DMS153 (cell line): ENCODE measurements at places on chromosomes 2 and 18.

- no peak for DNase-seq
Observed at GRCh38 chr2:95260028-95261023, 13.9 kb upstream of the PROM2 start.

GRCh38 chr2:102999958-103000357, 238.1 kb downstream of the TMEM182 start:
- DNase-seq: no peak

DNA sequence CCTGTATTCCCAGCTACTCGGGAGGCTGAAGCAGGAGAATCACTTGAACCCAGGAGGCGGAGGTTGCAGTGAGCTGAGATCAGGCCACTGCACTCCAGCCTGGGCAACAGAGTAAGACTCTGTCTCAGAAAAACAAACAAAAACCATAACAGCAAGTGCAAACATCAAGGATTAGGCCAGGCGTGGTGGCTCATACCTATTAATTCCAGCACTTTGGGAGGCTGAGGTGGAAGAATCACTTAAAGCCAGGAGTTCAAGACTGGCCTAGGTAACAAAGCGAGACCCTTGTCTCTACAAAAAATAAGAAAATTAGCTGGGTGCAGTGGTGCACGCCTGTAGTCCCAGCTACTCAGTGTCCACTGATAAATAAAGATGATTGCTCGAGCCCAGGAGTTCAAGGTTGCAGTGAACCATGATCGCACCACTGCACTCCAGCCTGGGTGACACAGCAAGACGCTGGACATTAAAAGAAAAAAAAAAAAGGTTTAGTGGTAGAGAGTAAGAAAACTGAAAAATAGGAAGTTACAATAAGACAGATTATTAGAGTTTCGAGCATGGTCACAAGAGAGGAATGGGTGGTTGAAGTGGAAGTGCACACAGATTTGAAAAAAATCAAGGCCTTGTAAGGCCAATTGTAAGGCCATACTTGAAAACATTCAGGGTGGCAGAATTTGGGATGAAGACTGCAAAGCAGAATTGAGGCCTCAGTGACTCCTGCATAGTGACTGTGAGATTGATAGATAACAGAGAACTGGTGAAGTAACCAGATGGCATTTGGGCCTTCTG, 6.4 kb upstream of the KCMF1 start:
- DNase-seq: no peak

DNA sequence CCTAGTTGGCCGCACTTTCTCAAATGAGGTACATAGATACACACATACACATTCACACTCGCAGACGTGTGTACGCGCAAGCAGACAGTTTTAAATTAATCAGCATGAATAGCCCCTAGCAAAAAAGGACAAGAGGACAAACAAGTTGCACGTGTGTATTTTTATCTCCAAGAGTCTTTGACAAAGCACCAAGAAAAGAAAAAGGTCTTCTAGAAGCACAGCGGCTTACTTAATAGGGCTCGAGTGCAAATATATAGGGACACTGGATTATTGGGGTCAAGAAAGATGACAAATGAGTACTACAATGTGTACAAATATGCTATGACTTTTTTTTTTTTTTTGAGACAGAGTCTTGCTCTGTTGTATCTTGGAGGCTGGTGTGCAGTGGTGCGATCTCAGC, 1.7 kb upstream of the BCL2 start:
- no peak for DNase-seq

GRCh38 chr2:205682239-205682970, at the start of gene NRP2:
Gene NRP2 (plus strand): TSS chr2:205682501. CDS start chr2:205683291, 790 bp downstream.
- DNase-seq: peak; percentile 65

DNA sequence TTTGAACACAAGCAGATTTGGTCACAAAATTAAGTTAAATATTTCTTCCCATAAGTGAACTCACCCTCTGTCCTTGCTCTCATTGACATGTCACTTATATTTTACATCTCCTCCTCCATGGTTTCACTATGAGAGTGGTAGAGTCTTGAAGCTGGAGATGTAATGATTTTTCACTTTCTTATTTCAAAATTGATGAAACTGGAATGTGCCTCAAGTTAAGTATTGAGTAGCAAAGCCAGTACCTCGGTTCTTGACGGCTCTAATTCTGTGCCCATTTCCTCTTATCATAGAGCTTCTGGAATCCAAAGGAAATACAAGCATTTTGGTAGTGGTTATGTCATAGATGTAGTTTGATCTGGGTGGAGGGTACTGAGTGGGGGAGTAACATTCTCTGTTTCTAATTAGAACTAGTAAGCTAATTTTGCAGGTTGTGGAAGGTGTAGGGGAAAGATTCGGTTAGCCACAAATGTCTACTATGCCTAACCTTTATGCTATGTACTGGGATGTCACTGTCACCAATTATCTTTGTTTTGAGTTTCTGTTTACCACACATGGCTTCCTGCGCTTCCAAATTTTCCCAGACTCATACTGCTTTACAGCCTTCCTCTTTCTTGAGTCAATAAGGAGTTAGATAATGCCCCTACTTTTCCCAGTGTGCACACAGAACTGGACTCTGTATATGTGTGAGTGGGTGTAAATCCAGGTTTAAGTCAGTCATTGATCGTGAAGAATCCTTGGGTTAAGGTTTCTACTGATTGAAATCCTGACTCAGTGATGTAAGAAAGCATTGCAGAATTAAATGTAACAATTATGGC, 96.8 kb downstream of the DIS3L2 start:
- no peak for DNase-seq

GRCh38 chr2:30110773-30111172, 36.0 kb upstream of the YPEL5 start:
- DNase-seq: no peak

- peak; percentile 48 for DNase-seq
Observed at GRCh38 chr2:168510125-168510756, 54.2 kb downstream of the CERS6 start.

GRCh38 chr2:211709389-211709788, 829.2 kb downstream of the ERBB4 start:
- DNase-seq: no peak

DNA sequence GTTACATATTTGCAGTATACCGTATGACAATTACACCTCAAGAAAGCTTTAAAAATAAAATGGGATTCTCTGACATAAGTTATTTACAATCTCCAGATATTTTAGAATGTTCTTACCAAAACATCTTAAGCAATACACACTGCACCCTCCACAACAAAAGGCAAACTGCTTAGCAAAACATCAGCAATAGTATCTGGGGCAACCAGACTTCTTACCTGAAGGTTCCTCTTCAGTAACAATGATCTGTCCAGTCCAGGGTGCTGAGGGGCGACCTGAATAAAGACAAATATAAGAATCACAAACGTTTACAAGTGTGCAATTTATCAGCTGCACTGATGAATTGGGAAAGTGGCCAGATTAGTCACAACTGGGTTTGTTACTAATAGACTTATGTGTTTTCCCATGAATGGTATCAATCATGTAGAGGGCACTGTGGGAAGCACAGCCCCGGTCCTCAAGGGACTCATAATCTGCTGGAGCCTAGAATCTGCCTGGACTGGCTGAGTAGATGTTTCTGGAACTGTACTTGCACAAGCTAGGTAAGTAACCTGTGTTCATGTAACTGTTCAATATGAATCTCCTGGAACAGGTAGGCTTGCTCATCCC, 70.7 kb downstream of the MYOM1 start:
- no peak for DNase-seq

GRCh38 chr2:198973181-198973580, 484.6 kb downstream of the SATB2 start:
- DNase-seq: no peak

DNA sequence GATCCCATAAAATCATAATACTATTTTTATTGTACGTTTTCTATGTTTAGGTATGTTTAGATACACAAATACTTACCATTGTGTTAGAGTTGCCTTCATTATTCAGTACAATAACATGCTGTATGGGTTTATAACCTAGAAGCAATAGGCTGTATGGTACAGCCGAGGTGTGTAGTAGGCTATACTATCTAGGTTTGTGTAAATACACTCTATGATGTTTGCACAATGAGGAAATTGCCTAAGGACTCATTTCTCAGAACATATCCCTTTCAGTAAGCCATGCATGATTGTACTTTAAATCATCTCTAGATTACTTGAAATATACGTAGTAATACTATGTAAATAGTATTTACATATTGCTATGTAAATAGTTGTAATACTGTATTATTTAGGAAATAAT, 156.7 kb downstream of the CDCA7 start:
- peak; percentile 69 for DNase-seq

GRCh38 chr18:44871771-44872170, 191.1 kb downstream of the SETBP1 start:
- no peak for DNase-seq

DNA sequence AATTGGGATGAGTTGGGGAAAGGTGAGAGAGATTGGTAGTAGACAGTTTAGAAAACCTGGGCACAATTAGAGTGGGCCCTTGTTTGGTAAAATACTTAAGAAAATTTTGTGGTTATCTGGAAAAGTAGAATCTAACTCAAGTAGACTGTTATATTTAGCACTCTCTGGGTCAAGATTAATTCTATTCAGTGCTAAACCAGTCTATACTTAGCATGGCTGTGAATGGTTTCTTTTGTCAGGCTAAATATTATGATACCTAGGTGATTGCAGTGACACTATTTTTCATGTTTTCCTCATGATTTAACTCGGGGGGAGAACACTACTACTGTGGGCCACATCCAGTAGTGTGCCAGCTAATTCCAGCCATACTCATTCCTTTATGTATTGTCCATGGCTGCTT, 58.9 kb downstream of the KIAA1328 start:
- DNase-seq: no peak

GRCh38 chr18:46621871-46622270, 35.1 kb downstream of the LOXHD1 start:
- DNase-seq: no peak

GRCh38 chr2:26849056-26849999, 1.4 kb downstream of the DPYSL5 start:
- no peak for DNase-seq

DNA sequence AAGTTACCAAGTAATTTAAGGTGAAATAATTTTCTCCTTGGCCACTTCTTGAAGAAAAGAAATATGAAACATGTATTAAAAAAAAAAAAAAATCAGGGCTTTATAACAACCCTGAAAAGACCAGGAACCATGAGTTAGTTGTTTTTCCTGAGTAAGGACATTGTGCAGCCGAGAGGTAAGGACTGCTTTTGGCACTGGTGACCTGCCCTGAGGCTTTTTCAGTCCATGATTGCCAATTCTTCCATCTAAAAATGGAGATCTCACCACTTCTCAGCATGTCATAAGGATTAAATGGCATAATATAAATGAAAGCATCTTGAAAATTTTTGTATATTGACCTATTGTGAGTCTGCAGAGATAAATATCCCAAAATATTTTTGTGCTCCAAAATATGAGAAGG, 244.3 kb downstream of the NRXN1 start:
- DNase-seq: no peak

- DNase-seq: no peak
Observed at GRCh38 chr2:12428324-12428723, 288.4 kb upstream of the TRIB2 start.

DNA sequence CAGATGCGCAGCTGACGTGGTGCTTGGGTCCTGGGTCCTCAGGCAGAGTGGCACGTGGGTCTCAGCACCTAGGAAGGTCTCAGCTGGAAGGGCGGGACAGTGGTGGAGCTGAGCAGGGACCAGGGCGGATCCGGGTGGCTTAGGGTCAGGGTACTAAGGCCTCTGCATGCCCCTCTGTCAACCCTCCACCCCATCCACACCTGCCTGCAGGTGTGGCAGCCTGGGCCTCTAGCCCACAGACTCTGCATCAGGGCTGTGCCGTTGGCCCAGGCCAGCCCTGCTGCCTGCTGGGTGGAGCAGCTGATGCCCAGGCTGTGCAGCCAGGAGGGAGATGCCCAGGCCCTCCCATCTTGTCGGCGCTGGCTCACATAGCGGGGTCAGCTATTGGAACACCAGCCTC, 24.6 kb upstream of the OTOS start:
- DNase-seq: no peak

- no peak for DNase-seq
Observed at GRCh38 chr2:101842471-101842870, 145.0 kb downstream of the MAP4K4 start.

GRCh38 chr2:24836706-24837105, 43.5 kb downstream of the CENPO start:
- DNase-seq: no peak

DNA sequence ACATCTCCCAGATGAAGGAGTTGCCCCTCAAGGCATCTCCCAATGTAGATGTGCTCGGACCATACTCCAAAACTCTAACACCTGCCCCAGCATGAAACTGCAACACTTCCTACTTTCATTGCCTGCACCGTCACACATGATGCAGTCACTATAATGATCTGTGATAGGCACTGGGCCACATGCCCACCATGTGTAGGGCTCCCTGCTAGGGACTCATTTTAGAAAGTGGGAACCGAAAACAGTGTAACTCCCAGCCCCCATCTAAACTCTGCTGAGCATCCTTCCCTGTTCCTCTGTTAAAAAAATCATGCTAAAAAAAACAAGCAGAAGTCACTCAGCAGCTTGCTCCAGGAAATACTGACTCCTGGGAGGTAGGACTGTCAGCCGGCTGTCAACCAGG, 496.1 kb upstream of the RAB6C start:
- DNase-seq: no peak

DNA sequence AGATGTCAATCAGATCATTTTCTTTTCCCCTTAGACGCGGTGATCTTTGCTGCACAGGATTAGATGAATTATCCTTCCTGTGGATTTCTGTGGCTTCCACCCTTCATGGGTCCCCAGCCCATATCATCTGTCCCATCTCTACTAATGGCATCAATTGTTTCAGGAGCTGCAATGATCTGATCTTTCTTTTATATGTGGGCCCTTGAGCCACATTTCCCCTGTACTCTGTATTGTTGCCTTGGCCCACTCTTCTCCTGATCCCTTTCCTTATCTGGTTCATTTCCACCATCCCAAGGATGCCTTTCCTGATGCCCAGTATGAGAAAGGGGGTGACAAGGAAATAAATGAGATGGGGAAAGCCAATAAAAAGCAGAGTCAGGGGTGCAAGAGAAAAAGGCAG, 24.7 kb downstream of the SP140 start:
- no peak for DNase-seq

DNA sequence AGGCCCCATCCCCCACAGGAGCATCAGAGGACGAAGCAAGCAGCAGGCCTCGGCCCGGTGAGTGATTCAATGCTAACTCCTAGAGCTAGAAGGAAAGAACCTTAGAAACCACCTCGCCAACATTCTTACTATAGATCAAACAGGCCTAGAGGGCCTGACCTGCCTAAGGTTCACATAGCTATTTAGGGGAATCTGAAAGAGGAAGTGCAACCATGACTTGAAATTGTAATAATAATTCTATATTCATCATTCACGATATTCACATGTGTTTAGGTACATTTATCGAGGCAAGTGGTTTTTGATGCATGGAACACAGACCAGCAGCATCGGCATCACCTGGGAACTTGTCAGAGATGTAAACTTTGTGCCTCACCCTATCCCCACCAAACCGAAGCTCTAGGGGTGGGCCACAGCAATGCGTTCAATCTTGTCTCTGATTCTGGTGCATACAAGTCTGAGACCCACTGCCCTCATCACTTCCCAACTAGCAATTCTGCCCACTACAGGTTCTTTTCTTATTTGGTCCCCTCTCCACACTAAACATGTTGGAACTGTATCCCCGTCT, 78.0 kb upstream of the DNMT3A start:
- DNase-seq: no peak
